GM13977 (cell line): ENCODE measurements at places on chromosomes 16 and 17.

DNA sequence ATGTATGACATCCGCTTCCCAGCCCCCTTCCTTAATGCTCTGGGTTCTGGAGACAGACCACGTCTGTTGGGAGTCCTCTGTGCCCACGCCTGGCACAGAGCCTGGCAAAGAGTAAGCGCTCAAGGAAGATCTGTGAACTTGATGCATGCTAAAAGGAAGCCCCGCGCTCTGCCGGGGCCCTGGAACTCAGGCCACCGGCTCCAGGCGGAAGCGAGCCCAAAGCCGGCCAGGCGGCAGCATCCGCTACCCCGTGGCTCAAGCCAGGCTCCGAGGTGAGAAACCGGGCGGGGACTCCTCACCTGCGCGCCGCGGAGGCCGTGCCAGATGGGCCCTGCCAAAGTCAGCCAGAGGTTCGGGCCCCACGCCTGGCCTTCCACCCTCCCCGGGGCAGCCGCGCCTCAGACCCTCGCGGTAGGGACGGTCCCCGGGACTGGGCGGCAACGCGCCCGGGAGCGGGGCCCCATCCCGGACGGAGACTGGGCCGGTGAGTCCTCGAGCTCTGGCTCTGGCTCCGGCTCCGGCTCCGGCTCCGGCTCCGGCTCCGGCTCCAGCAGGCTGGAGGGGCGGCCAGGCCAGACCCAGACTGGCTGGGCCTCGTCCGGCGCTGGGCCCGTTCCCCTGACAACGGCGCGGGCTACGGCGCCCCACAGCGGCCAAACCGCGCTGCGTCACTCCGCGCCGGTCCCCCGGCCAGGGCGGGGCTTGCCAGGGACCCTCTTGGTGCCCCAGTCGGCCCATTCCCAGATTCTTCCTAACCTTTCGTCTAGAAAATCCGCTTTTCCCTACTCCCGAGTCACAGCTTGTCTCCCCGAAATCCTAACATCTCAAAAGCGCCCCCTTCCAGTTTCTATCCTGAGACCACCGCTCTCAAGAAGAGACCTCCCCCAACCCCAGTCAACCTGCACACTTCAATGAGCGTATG is at the start of gene ZDHHC1:
Gene ZDHHC1, minus strand, starts transcription at position 606 of the 922 bp plus-strand sequence. CDS start 8,702 bp downstream, outside the sequence.
- DNase-seq = peak; percentile 90

GRCh38 chr17:66203274-66204015 is 11.5 kb upstream of the CEP112 start:
- DNase-seq = no peak

DNA sequence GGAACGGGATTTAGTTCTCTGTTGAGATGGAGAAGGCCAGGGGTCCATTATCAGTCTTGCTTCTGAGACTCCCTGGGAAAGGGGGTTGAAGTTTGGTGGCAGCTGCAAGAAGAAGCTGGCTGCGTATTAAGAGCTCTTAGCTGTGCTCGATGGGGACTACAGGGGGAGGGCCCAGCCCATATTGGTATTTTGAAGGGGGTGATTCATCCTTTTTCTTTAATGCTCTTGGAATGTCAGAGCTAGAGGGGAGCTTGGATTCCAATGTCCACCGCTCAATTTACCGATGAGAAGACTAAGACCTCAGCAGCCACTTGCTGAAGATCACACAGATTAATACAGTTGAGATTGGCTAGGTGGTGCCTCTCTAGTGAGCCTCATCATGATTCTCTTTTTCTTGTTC is 5.0 kb downstream of the NOG start:
- DNase-seq = no peak

DNA sequence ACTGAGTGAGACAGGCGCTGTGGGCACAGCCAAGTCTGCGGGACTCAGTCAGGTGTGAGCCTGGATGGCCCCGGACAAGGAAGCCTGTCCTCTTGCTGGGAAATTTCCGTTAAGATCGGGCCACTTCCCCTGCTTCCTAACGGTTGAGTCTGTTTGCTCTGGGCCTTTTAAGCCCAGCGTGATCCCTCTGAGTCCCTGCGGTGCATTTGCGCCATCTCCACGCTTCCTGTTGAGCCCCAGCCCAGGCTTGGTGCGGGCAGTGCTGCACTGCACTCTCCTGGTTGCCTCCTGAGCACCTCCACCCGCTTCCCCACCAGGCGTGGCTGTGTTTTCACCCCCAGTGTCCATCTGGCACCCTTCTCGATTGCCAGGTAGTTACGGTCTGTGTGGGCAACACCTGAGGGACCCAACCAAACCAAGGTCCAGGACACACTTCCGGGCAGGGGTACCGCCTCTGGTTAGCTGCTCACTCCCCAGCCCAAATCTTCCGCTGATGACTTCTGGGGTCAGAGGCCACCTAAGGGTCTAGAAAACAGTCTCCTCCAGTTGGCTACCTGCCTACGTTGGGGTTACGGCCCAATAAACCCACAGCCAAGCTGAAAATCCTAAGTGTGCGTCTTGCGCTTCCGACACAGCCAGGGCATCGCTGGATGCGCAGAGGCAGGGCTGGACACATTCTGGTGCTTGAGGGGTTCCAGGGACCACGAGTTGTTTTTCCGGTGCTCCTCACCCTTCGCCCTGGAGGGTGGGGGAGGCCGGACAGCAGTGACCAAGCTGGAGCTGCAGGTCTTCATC is 1.4 kb upstream of the SLC25A10 start:
- no peak for DNase-seq

DNA sequence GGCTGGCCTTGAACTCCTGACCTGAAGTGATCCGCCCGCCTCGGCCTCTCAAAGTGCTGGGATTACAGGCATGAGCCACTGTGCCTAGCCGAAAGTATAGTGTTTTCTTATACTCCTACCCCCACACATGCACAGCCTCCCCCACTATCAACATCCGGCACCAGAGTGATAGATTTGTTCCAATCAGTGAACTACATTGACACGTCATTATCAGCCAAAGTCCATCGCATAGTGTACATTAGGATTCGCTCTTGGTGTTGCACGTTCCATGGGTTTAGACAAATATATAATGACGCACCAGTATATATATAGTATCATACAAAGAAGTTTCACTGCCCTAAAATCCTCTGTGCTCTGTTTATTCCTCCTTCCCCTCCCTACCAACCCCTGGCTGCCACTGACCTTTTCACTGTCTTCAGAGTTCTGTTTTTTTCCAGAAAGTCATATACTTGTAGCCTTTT is 11.9 kb upstream of the TM4SF5 start:
- no peak for DNase-seq

DNA sequence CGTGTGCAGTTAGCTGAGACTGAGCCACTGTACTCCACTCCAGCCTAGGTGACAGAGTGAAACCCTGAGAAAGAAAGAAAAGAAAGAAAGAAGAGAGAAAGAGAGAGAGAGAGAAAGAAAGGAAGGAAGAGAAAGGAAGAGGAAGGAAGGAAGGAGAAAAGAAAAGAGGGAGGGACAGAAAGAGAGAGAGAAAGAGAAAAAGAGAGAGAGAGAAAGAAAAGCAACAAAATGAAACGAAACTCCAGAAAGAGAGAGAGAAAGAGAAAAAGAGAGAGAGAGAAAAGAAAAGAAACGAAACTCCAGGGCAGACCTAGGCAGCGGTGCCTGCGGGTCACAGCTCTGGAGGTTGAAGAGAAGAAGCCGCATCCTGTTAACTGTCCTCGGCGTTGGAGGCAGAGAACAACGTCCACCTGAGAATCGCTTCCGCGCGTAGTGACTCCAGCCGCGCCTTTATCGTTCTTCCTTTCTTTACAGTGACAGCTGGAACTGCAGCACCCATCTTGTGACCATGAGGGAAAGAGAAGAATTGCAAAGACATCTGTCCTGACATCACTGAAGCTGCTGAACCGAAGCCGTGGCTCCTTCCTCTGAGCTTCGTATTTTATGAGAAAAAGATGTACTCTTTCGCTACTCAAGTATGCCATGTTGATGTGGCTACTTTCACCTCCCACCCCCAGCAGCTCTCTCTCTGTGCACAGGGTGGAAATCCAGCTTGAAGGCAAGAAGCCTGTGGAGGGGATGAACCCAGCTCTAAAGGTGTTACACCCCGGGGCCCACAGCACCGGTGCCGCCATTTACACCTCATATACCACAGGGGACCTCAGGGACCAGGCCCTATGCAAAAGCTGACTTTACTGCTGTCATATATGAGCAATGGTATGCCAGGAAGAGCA is 56.9 kb upstream of the DOC2B start:
- no peak for DNase-seq

DNA sequence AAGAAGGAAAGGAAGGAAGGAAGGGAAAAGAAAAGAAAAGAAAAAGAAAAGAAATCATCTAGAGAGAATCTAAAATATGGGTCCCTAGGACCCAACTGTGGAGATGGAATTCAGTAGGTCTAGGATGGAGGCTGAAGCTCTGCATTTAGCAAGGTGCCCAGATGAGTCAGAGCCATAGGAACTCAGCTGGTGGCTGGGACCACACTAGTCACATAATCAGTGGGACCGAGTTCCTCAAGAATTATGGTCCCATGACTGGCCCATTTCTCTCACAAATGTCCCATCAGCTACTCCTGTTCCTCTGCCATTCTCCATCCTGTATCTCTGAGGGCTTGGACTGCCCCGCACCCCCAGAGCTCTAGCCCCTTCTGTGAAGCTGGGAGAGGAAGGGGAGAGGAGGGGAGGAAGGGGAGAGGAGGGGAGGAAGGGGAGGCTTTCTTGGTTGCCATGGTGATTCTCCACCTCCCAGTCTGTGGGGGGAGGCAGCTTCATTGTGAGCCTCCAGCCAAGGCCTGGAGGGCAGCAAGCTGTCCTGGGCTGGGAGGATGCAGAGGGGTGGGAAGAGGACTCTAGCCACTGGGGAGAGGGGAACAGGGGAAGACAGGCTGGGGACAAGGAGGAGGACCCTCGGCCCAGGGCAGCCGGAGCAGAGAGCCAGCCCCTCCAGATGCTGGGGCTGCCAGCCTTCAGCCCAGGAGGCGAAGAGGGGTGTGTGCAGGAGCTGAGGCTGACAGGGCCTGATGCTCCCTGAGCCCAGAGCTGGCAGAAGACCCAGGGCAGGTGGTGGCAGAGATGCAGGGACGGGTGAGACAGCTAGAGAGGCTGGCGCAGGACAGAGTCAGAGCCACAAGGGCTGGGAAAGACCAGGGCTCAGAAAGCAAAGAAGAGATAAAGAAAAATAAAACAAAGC is 37.8 kb upstream of the LHX1 start:
- DNase-seq = no peak

DNA sequence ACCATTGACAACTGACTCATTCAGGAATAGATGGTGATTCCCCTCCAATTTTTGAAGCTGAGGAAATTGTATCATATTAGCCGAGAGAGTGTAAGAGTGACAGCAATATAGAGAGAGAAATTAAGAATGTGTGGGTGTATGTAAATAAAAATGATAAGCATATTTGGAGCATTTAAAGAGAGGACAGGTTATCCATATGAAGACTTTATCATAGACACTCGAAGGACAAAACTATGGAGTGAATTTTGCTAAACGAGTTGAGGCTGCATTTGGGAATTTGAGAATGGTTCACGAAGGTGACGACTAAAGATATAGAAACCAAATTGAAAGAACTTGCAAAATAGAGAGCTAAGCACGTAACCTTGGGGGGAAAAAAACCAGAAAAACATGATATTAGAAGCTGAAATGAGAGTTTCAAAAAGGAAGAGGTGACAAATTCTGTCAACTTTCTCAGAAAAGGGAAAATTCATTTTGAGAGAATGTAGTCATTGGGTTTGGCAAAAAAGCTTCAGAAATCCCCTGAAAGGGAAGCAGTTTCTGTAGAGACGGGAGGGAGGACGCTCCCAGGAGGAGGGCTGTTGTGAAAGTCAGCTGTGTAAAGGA is 129.7 kb downstream of the KCNJ2 start:
- DNase-seq = peak; percentile 34

DNA sequence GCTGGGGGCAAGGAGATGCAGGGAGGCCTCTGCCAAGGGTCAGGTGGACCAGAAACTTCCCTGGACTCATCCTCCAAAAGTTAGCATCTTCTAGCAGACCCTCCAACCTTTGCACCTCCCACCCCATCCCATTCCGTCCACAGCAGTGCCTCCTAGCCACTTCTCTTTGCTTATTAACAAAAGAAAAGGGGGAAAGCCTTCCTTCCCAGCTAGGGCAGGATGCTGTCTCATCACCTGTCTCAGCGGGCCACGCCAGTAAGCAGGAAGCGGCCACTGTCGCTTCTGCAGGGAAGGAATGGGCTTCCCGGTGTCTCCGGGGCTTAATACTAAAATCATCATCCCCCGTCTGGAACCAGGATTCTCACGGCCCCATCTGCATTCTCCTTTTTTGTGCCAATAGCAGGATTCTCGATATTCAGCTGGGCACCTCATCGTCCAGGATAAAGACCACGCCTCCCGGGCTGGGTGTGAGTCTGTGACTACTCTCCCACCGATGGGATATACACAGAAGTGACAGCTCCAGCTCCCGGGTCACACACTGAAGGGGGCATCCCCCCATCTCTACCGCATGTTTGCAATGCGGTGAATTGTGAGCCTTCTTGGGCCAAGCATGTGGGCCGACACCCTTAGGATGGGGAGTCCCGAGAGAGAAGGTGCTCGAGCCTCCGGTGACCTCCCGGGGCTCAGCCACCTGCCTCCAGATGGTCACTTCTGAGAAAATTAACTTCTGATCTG is 15.5 kb upstream of the RBFOX3 start:
- DNase-seq = no peak

GRCh38 chr17:74632617-74633016 is 9.1 kb upstream of the CD300E start:
- DNase-seq = no peak

- DNase-seq = peak; percentile 75
Observed at GRCh38 chr16:10297341-10298006, 88.4 kb upstream of the ATF7IP2 start.

- peak; percentile 63 for DNase-seq
Observed at GRCh38 chr17:37742762-37743611, 1.9 kb downstream of the HNF1B start.

GRCh38 chr16:1491327-1491726 is 1.8 kb upstream of the TELO2 start:
- no peak for DNase-seq

DNA sequence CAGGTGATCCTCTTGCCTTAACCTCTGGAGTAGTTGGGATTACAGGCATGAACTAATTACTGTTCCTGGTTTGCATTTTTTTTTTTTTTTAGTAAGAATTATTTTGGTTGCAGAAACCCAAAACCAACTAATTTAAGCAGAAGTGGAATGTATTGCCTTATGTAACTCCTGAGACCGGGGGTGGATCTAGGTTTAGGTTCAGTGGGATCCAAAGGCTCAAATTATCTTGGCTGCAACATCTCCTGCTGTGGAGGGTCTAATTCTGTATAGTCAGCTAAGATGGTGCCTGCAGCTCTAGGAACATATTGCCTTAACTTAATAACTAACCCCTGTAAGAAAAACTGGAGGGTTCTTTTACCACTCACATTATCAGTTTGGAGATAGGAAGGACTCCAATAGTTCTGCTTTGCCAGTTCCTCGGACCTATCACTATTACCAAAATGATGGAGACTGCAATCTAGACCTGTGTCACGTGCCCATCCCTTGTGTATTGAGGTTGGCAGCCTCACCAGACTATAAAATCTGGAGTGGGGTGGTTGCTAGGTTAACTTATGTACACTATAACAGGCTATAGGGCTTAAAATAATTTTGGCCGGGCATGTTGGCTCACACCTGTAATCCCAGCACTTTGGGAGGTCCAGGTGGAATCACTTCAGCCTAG is 8.5 kb downstream of the SNTB2 start:
- DNase-seq = no peak

DNA sequence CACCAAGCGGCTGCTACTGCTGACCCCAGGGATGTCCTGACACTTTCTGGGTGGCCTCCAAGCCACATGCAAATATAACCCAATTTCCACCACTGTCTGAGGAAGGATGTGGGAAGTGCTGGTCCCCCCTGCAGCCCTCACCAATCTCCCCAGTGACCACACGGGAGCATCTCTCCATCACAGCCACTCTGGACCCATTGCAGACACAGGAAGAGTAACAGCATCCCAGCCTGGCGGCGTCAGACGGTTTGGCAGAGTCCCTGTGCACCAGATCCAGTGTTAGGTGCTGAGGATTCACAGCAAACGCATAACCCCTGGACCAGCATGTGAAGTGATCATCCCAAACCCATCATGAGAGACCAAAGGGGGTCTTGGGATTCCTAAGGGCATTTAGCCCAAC is 163.7 kb upstream of the TNRC6C start:
- no peak for DNase-seq
